Left kidney (tissue), 8 donors: ENCODE measurements at places on chromosomes 1 and 21. TPM values are rescaled to one million over a fixed set of nuclear protein-coding genes. Genes with fewer than 3 reads are reported as not detected.

Gene DDX59
- polyA plus RNA-seq, result 38.2 TPM

- peak; percentile 41 for DNase-seq
Observed at GRCh38 chr1:149884433-149885338, 14.7 kb upstream of the BOLA1 start.

GRCh38 chr1:172680733-172681275, 21.9 kb downstream of the FASLG start:
- no peak for DNase-seq

Gene MTARC1
- polyA plus RNA-seq, result 26.8 TPM

DNA sequence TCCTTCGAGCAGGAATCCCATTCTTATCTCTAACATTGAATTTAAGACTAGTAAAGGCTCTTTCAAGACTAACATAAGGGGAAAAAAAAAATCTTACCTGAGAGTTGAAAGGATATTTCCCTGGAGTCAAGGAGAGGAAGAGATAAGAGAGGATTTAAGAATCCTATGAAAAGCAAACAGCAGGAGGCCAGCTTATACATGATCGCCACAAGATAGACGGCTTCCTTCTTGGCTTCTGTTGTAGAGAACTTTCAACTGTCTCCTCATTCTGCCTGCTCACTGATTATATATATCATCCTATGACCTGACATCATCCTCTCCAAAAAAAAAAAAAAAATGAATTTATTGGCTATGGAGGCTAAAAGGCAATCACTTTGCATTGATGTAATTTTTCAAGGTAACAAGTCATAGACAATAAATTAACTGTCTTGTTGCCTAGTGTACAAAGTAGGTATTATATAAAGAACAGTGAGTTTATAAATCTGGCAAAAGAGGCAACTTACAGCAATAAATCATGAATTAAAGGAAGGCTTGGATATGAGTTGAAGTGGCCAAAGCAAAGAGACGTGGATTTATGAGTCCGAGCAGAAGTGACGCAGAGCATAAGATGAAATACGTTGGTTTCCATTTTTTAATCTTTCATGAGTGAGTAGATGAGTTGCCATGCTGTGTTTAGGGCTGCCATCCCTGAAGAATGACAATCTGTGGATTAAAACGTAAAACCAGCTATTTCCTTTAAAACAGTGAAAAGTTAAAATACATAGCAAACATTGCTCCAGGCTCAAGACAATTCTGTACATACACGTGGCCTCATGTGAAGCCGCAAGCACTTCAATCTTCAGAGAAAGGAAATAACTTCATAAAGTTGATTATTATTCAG, at the start of gene UTS2:
Gene UTS2 (minus strand): TSS at position 262 of the 880 bp plus-strand sequence. CDS start 62 bp downstream, at position 200.
- DNase-seq, result no peak

Gene SPAG17
- polyA plus RNA-seq, result 15.2 TPM

DNA sequence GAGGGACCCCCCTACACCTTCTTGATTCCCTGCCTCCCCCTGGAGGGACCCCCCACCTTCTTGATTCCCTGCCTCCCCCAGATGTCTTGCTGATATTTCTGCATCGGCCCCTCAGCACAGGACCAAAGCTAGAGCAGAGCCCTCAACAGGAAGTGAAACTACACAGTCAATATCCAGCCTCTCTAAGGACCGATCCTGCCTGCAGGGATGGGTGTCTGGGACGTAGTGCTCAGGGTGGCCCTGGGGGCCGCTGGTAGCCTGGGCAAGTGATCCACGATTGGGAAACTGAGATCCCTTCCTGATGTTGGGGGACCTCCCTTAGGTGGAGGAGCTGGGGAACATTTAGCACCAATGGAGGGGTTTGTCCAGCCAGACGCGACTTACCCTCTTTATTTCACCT, 3.9 kb upstream of the LEFTY2 start:
- DNase-seq, result no peak

- no peak for DNase-seq
Observed at GRCh38 chr1:85363521-85363920, 87.1 kb upstream of the BCL10 start.

Gene UBL4B
- polyA plus RNA-seq, result not detected

- no peak for DNase-seq
Observed at GRCh38 chr1:241376701-241377100, 19.7 kb upstream of the RGS7 start.

Gene RGS8
- 0.12 TPM for polyA plus RNA-seq

GRCh38 chr1:92298213-92298572, 594 bp downstream of the GLMN start:
- DNase-seq, result no peak

GRCh38 chr21:36210779-36211659, 54.4 kb downstream of the DOP1B start:
- DNase-seq, result no peak

DNA sequence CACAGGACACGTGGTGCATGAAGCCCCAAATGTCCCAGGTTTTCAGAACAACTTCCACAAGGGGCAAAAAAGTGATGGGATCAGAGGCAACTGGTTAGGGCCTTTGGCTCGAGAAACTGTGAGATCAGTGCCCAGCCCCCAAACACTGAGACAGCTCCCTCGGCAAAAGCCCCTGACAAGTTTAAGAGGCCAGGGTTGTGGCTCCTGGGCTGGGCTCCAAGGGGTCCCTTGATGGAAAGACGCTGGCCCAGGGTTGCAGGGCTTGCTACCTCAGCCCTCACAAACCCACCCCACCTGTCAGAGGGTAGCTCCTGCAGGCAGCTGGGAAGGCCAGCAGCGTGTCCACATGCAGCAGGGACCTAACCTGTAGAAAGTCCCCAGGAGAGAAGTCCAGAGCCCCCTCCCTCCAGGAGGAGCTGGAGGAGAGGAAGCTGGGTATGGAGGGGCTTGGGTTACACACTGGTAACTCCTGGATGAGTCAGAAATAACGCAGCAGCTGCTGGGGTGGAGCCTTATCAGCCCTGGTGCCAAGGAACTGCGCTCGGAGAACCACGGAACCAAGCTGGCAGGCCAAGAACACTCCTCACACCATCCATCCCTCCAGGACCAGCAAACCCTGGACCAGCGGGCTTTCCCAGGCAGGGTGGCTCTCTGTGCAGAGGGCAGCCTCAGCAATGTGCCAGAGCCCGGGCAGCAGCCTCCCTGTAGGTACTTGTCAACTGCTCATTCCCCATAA, 37.5 kb downstream of the CTNNBIP1 start:
- no peak for DNase-seq

Gene IKBKE
- 5.2 TPM for polyA plus RNA-seq

Gene KPNA6
- 39.9 TPM for polyA plus RNA-seq

Gene TMEM269
- polyA plus RNA-seq, result 1.3 TPM

DNA sequence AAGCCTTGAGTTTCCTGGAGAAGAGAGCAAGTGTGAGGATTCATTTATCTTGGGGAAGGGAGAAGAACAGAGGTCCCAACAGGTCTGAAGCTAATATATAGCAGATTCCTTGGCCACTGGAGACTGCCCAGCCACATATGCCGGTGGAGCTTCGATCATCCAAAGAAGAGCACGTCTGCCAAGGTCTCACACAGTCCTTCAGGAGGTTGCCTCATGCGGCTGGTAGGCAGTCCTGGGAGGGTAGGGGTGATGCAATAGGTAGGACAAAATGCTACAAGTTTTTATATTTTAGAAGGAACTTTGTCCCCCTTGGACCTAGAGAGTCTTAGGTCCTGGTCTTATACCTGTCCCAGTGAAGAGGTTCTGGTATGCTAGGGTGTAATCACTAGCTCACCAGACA, 582.5 kb downstream of the DPYD start:
- no peak for DNase-seq

GRCh38 chr1:53739109-53739681, at the start of gene GLIS1:
TSS of gene GLIS1 (minus strand) at chr1:53739164. CDS start at chr1:53738064, 1,100 bp downstream.
- DNase-seq, result peak; percentile 84

Gene NBPF9
- 73.9 TPM for polyA plus RNA-seq
